Lung microvascular endothelial cell (primary cell): ENCODE measurements at places on chromosomes 12 and 14. TPM values are rescaled to one million over a fixed set of nuclear protein-coding genes. Genes with fewer than 3 reads are reported as not detected.

DNA sequence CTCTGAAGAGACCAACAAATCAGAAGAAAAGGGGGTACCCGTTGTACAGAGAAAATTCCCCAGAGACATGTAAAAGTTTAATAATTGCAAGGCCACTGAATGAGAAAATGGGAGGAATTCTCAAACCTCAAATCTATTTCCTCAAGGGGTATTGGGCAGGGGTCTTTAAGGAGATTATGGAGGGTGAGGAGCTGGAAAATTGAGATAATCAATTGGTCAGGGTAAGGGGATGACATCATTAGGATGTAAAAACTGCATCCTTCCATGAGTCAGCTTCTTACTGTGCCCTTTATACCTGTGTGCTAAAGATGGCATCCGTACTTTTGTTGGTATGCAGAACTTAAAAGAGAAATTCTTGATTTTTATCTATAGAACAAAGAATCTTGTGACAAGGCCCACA, 641.5 kb downstream of the LRFN5 start:
- no peak for DNase-seq

Gene HOXC10
- not detected in 2 replicates for total RNA-seq

Gene NGB
- total RNA-seq: not detected in 2 replicates

Gene BTBD6
- 33.8 and 55.8 TPM in 2 replicates for total RNA-seq

- DNase-seq: no peak
Observed at GRCh38 chr14:72104011-72104613, 171.9 kb downstream of the RGS6 start.

- no peak for DNase-seq
Observed at GRCh38 chr12:67927324-67927723, 61.9 kb upstream of the IFNG-AS1 start.

Gene TAS2R43
- 0.65 and 0.99 TPM in 2 replicates for total RNA-seq

Gene KLRD1
- under 0.01 and 0.20 TPM in 2 replicates for total RNA-seq

GRCh38 chr12:92951006-92951405, 21.9 kb upstream of the EEA1 start:
- DNase-seq: no peak

DNA sequence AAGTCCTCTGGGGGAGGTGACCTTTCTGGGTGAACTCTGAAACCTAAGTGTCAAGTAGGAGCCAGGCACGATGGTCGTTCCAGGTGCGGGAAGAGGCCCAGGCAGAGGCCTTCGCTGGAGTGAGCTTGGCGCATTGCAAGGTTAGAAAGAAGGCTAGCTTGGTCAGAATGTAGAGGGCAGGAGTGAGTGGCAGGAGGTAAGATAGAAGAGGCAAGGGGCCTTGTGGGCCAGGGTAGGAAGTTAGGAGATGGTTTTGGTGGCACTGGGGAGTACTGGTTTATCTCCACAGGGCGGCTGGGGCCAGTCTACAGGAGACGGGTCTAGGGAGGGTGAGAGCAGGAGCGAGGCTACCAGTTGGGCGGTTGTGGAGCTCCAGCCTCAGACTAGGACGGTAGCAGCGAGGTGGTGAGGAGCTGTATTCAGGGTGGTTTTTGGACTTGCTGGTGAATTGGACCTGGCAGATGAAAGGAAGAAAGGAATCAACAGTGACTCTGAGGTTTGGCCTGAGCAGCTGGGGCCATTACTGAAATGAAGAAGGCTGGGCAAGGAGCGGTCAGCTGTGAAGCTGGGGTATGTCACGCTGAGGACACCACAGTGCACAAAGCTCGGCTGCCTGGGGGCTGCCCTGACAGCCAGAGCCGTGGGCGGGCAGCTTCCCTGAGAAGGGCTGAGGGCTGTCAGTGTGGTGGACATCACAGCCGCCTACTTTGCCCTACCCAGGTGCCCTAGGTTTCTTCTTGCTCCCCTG, 9.0 kb downstream of the MLXIP start:
- no peak for DNase-seq
